CD14-positive monocyte (primary cell): ENCODE measurements at places on chromosomes 1 and 21.

GRCh38 chr1:31560394-31560793, 15.9 kb upstream of the TINAGL1 start:
- no peak for DNase-seq

DNA sequence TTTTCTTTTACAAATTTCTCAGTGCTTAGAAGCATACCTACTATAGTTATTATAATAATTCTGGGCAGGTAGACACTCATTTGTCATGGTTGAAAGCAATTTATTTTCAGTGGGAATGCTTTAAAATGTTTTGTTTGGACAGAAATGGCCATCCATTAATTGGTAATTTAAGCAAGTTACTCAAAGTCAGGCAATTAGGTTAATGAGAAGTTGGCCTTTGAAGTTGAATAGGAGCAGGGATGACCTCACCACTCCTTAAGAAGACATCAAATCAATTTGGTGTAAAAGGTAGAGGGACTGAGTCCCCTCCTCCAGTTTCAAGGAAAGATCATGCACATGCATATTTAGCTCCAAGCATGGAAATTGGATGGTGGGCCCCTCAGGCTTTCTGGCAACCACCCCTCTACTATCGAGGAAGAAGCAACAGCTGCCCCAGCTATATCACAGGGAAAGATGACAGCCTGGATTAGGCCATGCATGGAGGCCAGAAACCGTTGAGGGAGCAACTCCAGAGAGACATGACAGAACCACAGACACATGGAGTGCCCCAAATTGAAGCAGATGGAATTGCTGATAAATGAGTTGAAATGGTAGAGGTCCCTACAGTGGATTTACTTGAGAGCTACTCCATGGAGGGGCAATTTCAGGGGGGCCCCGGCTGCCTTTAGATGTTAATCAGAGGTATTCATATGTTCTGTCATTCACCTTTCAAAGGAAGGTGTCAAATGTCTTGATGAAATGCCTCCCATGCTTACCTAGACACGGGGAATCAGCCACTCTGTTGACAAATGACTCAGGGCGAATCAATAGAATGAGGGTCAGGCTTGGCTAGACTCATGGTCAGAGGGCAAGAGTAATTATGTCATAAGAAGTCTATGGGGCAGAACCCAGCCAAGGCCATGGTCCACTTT, 26.7 kb downstream of the HLX start:
- no peak for DNase-seq

DNA sequence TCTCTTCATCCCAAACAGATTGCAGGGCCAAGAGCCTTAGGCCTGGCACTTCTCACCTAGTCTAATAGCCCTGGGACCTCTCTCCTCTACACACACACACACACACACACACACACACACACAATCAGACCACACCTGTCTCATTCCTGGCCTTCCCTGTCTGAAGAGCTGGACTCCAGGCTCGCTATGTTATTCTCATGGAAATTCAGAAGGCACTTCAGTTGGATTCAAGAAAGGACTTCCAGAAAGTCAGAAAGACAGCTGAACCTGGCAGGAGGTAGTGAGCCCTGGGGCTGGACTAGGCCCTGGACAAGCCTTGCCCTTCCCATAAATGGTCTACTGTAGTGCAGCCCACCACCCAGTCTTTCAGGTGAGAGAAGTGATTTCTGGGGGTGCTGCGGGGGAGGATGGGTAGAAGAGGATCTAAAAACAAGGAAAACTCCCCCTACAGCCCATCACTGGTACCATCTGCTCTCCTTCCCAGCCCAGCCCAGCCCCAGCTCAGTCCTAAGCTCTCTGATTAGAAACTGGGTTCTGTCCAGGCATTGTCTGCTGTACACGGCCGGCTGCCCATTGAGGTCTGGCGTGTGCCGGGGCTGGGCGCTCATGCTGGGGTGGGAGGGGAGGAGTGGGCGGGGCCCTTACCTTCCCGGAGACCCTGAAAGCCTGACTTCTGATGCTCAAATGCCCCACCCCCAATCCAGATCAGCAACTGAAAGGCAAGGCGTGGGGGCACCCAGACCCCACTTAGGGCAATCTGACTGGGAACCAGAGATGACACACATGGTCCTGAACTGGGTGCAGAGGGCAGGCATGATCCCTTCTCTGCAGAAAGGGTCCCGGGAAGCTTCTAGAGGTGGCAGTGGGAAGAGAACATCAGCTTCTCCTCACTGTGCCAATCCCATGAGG, 2.5 kb downstream of the KIF21B start:
- DNase-seq: no peak

- DNase-seq: no peak
These were observed 14.1 kb upstream of the RGS2 start for GRCh38 chr1:192794768-192795035.

DNA sequence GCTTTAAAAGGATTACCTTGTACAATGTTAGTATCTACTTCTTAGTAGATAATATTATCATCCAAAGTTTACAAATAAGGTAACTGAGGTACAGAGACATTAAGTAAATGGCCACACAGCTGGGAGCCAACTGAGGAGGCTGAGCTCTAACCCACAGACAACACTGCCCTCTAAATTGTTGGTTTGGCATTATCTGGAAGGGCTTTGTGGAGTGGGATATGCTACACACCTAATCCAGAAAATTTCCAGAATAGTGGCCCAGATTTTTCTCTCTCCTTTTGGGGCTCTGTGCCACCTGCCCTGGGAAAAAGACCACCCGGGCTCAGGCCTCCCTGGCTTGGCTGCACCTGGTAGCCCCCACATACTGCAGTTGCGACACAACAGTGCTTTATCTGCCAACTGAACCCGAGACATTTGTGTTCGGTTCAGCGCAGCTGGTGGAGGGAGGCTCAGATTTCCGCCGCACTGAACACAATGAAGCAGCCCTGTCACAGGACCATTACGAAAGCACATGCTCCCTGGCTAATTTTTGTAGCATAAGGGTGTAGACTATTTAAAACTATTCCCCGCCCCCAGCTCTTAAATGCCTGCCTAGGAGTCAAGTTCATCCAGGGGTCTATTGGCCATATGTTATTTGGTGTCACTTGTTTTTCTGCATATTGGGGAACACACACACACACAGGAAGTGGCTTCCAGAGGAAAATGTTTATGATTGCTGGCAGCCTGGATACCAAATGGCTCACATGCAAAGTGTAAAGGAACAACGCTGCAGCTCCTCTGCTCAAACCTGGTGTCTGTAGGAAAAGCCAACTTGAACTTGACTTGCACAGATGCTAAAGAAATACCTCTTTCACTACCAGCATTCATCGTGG, 92.3 kb upstream of the ESRRG start:
- no peak for DNase-seq

GRCh38 chr1:30977511-30977910, 69.0 kb upstream of the SDC3 start:
- DNase-seq: no peak

- peak; percentile 74 for DNase-seq
These were observed 115.3 kb downstream of the RUNX1 start for GRCh38 chr21:34933609-34934335.

GRCh38 chr1:108077991-108078390, 113.0 kb upstream of the VAV3 start:
- DNase-seq: no peak

DNA sequence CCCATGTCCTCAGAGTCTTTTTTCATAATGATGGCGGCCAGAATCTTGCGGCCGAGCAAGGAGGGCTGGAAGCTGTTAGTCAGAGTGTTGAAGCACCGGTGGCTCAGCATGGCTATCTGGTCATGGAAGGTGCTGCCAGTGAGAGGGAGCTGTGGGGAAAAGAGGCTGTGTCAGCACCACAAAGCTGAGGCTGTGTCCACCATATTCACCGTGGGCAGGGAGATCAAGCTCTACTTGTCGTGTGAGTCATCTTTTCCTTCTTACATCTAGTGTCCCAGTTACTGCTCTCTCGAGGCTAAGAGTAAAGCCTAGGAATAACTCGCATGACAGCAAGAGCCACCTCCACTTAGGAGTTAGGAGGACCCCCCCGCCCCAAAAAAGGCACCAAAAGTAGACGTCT, 18.2 kb downstream of the ADAR start:
- no peak for DNase-seq

GRCh38 chr1:89364954-89365550, 1.2 kb downstream of the GBP6 start:
- no peak for DNase-seq

DNA sequence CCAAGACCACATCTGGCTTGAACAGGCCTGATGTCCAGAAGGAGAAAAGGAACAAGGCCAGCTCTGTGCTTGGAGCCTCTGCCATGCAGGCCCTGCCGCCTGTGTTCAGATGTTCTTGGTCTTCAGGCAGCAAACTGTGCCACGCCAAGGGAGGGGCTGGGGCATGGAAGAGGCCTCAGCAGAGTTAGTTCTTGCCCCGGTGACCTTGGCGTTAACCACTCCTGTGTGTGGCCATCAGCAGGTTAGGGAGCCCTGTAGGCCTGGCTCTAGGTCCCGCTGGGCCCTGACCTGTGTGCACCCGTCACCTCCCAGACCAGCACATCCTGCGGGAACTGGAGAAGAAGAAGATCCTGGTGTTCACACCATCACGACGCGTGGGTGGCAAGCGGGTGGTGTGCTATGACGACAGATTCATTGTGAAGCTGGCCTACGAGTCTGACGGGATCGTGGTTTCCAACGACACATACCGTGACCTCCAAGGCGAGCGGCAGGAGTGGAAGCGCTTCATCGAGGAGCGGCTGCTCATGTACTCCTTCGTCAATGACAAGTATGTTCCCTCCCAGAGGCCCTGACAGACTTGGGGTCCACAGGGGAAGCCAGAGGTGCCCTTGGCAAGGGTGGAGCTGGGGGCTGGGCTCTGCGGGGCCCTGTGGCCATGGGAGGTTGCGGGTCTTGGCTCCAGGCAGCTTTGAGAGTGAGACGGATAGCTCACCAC, 7.1 kb downstream of the ZC3H12A start:
- no peak for DNase-seq

DNA sequence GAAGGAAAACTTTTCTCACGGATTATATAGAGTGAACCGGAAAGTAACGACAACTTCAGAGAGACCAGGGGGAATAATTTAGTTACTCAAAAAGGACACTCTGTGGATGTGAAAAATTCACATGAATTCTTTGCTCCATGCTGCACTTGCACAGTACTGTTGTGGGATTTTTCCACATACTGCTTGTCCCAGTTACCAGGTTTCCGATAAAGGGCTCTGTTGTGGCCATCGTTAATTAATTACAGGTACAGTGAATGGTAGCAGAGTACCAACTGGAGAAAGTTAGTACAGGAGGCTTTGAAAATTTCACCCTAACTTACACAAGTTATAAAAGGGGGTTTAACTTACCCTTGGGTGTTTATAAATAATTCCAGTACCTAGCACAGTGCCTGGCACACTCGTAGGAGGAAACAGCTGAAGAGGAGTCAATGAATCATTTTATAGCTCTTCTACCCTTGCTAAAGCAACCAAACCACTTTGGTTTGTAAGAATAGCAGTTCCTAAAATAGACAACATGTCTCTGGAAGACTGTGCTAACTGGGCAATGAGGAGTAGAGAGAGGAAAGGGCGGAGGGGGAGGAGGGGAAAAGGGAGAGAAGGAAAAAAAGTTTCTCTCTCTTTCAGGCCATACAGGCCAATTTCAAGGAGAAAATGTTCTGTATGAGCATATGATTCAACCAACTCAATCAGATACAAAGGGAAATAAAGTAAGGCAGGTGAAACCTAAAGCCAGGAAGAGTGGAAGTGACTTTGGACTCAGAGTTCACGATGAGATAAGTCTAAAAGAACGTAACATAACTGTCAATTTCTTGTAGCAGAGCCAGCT, 98.3 kb upstream of the MAGI3 start:
- no peak for DNase-seq

- no peak for DNase-seq
These were observed 48.6 kb downstream of the INTS7 start for GRCh38 chr1:211986628-211987254.

DNA sequence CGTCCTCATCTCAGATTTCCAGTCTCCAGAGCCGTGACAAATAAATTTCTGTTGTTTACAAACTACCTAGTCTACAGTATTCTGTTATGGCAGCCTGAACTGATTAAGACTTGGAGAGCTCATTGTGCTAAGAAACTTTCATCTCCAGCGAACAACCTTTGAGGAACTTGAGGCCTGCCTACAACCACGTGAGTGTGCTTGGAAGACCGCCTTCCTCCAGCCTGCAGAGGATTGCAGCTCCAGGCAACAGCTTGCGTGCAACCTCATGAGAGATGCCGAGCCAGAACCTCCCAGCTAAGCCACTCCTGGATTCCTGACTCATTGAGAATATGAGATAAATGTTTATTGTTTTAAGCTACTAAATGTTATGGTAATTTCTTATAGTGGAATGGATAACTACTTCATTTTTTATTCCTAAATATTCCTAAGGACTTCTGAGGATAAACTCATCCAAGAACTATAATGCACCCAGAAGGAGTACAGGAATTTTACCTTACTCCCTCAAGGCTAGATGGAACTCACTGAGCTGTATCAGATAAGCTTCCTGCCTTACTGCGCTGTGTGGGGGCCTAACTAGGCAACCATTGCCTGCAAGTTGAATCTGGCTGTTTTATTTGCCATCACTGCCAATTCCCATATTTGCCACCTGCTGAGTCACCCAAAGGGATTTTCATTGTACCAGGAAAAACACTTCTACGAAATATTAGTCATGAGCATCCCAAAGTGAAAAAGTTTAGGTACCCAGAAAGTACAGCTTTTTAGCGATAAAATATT, 17.6 kb downstream of the FAM177B start:
- peak; percentile 4 for DNase-seq

GRCh38 chr1:204345438-204345841, 14.3 kb downstream of the PLEKHA6 start:
- DNase-seq: no peak

- no peak for DNase-seq
These were observed 27.3 kb downstream of the SIPA1L2 start for GRCh38 chr1:232602622-232603021.

- DNase-seq: no peak
These were observed 18.2 kb upstream of the FMO4 start for GRCh38 chr1:171295821-171296220.
